ENCODE measurements at places on chromosomes 5 and 9.

GRCh38 chr5:110323357-110323756 is 403.1 kb downstream of the TMEM232 start:
- DNase-seq: no peak

DNA sequence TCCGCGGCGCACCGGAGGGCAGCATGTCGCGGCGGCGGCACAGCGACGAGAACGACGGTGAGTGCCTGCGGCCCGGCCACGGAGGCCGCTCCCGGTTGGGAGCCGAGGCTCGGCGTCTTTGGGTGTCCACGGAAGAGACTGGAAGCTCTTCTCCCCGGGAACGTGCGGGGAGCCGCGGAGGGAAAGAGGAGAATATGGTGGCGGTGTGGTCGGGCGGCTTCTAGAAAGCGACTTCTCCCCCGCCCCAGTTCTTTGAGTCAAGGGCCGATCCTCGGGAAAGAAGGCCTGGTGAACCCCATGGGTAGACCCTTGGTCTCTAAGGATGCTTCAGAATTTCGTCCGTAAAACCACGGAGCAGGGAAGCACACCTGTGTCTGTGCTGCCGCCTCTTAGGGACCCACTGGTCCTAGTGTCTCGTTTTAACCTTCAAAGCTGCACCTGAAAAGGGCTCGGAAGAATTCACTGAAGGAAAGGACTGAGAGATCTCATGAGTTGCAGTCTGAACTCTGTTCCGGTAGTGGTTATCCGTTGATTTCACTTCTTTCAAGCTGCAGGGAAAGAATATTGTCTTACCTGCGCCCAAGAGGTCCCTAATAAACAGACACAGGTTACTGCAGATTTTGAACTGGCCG is 354 bp downstream of the NCBP1 start:
- DNase-seq: no peak

DNA sequence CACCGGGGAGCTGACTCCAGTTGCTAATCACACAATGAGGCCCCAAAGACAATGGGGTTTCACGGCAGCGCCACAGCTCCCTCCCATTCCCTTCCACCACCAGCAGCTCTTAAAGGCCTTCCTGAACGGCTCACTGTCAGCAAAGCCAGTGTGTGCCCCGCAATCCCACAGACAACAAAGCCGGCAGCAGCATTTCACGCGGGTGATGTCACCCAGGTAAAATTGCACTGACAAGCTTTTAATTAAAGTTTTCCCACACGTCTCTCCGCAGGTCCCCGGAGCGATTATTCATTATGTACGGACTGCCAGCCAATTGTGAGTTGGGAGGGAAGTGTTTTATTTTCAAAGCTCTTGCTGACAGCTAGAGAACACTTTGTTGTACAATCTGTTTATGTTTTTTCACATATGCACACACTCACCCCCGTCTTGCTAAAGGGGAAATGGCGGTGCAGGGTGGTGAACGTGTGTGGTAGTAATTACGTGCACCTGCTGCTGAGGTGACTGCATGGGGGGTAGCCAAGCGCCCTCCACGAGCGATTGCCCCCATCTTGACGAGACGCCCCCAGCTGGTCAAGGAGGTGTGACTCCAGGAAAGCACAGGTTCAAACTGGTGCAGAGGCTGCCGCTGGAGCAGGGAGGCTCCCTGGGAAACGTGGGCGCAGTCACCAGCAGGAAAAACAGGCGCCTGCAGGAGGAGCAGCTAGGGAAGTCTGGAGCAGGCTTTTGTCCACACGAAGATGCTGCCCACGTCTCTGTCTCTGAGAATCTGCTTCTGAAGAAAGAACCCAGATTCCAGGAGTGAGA is 65.0 kb downstream of the IRX2 start:
- no peak for DNase-seq

DNA sequence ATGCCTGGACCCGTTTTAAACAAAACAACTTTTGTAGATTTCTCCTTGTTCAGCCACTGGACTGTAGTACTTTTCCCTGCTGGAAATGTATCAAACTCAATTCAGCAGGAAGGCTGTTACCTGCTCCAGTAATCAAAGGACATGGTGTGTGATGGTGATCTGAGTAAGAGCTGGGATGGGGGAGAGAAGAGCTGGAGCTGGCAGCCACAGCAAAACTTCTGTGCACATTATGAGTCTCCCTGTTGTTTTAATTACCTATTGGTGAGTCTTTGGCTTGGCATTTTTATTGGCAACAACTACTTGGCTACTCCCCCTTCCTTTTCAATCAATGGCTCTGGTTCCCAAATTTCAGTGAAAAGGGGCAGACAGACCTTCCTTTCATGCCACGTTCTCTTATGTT is 9.7 kb downstream of the NREP start:
- no peak for DNase-seq

- no peak for DNase-seq
Measured at GRCh38 chr5:109725135-109725534, 35.4 kb downstream of the MAN2A1 start.

- DNase-seq: no peak
Measured at GRCh38 chr5:167982-168660, 23.2 kb upstream of the LRRC14B start.

DNA sequence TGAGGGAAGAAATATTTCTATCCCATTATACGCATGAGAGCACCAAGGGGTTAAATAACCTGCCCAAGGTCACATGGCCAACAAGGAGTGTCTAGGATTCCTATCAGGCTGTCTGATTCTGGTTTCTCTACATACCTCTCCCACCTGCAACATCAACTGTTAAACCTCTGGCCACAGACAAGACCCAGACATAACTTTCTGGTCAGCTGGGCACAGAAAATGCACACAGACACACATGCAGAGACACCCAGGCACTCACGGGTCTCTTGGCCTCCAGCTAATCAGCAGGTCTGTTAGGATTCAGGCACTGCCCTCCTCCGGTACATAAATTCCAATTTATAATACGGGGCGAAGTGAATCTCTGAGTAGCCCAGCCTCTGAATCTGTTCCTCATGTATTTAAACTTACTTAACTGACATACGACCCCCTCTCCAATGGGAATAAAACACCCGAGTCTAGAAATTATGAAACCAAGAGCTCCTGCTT is 1.5 kb downstream of the SEPTIN8 start:
- no peak for DNase-seq
